ENCODE measurements at places on chromosomes 12 and 14.
A peak's percentile ranks its signal among the peaks of the same experiment; 100 is the strongest.

DNA sequence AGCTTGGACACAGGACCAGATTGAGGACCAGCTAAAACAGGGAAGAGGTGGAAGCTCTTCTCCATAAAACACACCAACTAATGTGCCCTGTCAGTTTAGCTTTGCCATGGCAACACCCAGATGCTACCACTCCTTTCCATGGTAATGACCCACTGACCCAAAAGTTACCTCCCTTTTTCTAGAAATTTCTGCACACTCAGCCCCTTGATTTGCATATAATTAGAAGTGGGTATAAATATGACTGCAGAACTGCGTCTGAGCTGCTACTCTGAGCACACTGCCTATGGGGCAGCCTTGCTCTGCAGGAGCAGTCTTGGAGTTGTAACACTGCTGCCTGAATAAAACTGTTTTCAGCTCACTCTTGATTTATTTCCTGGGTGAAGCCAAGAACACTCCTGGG is 3.2 kb upstream of the TDG start:
- no peak for DNase-seq

DNA sequence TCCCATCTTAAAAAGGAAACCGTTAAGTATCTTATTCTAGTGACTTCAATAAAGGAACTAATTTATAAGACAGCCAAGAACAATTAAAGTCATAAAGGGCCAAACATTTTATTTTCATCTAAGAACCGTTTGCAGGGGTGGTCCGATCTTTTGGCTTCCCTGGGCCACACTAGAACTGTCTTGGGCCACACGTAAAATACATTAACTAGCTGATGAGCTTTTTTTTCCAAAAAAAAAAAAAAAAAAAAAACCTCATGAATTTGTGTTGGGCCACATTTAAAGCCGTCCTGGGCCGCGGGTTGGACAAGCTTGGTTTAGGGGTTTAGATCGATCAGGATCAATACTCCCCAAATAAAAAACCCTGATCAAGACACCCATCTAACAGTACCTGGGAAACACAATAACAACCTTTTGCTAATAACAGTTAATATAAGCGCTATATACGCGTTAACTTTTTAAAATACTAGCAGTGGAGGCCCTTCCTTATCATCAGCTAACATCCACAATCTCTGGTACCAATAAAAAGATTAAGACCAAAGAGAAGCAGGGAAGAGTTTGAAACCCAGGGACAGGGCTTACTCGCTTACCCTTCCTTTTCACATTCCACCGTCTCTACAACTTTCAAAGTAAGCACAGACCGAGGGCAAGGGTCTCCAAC is 1.1 kb downstream of the NAP1L1 start:
- DNase-seq: no peak

- DNase-seq: no peak
Measured at GRCh38 chr12:90152897-90153624, 444.4 kb upstream of the ATP2B1 start.

GRCh38 chr14:64987438-64987767 is 708 bp downstream of the FNTB start:
- no peak for DNase-seq

- no peak for DNase-seq
Measured at GRCh38 chr12:91361864-91362263, 179.2 kb upstream of the DCN start.

DNA sequence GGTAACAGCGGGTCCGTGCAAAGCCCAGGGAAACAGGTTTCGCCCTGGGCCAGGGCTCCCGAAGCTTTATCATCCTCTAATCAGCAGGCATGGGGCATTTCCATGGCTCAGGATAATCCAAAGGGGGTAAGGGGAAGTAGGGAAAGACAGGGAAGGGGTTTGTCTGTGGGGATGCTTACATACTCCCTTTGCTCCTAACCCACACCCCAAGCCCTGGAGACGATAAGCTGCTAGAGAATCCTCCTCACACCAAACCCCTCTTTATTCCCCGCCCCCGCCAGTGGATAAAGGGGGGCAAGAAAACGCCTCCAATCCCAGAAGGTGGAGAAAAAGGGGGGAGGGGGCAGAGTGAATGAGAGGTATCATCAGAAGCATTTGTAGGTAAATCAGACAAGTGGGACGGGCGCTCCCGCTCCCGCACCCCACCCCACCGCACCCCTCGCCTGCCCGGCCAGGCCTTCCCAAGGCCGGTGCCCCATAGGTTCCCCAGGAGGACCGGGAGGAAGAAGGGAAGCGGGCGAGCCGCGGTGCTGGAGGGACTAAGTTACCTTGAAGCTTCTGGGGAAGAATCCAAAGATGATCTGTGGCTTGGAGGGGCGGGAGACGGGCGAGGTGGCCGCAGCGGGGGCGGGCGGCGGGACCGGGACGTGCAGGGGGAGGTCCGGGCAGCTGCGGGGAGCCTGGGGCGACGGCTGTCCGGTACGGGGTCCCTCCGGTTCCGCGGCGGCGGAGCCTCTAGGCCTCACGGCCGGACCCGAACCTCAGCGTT is 762 bp downstream of the PPP2R5E start:
- peak; percentile 3 for DNase-seq

DNA sequence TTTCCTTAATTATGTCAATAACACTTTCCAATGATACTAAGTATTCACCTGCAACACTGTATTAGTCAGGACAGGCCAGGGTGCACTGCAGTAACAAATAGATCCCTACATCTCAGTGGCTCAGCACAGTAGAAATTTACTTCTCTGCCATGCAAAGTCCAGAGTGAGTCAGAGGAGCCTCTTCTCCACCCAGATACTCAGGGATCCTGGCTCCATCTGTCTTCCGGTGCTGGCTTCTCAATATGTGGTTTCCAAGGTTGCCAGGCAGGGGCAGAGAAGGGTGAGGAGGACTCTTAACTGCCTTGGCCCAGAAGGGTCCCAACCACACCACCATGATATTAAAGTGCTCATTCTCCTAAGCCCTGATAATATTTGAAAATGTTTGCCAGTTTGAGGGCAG is 47.8 kb downstream of the ADGRD1 start:
- no peak for DNase-seq

DNA sequence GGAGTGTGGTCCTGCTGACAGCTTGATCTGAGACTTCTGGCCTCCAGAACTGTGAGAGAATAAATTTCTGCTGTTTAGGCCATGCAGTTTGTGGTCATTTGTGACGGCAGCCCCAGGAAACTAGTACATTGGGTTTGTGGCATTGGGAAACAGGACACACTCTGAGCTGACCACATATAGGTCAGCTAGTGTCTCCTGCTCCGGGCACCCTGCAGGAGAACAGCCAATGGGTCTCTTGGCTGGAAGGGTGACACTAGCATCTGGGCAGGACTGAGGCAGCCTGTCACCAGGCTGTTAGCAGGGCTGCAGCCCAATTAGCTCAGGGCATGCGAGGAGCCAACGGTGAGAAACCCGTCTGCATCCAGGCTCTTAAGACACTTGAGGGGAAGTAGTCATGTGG is 83.2 kb downstream of the PITPNM2 start:
- DNase-seq: no peak

- DNase-seq: no peak
Measured at GRCh38 chr14:24194186-24194872, 912 bp downstream of the TM9SF1 start.

DNA sequence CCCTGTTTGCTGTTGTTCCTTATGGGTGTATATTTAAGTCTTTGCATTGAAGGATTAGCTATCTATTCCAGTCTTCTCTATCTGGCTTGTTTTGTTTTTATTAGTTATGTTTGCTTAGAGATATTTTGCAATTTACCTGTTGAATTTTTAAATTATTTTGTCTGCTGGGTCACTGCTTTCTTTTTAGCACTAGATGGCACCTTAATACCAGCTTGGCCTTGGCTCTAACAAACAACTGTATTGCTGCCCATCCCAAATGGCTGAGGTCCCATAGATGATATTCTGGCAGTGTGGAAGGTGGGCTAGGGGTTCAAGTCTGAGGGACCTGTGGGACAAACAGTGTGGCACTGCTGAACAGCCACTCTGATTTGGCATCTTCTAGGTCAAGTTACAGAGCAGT is 144.0 kb upstream of the FBXO33 start:
- DNase-seq: no peak

GRCh38 chr12:98819821-98820404 is 174.8 kb downstream of the APAF1 start:
- no peak for DNase-seq

GRCh38 chr12:89464974-89465592 is 59.5 kb downstream of the GALNT4 start:
- no peak for DNase-seq

DNA sequence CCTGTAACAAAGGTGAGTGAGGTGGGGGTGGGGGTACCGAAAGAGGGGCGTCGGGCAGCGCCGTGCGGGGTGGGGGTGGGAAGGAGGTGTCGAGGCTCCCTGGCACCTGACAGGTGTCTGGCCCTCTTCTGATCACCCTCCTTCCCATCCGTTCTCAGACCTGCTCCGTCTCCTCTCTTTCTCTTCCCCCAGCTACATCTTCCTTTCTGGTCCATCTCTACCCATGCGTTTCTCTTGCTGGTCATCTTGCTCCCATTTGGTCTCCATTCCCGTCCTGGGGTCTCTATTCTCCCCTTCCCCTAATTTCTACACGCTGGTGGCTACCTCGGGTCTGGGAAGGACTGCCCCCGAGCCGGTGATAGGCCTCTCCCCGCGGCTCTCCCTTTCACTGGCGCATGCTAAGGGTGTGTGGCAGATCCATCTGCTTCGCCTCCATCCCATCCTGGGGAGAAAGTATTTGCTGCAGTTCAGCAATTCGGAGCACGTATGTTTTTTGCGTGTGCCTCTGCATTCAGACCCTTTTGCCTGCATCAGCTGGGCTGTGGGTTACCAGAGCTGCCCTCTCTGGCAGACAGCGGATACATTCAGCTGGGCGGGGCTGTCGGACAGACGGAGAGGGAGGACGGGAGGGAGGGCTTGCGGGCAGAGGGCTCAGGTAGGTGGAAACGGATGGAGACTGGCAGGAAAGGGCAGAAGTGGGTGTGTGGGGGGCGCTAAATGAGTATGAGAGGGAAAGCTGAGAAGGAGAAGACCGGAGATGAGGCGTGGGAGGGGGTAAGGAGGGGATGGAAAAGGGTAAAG is 730 bp downstream of the CLSTN3 start:
- DNase-seq: peak; percentile 48

GRCh38 chr14:89386212-89386886 is 30.7 kb downstream of the FOXN3 start:
- no peak for DNase-seq

DNA sequence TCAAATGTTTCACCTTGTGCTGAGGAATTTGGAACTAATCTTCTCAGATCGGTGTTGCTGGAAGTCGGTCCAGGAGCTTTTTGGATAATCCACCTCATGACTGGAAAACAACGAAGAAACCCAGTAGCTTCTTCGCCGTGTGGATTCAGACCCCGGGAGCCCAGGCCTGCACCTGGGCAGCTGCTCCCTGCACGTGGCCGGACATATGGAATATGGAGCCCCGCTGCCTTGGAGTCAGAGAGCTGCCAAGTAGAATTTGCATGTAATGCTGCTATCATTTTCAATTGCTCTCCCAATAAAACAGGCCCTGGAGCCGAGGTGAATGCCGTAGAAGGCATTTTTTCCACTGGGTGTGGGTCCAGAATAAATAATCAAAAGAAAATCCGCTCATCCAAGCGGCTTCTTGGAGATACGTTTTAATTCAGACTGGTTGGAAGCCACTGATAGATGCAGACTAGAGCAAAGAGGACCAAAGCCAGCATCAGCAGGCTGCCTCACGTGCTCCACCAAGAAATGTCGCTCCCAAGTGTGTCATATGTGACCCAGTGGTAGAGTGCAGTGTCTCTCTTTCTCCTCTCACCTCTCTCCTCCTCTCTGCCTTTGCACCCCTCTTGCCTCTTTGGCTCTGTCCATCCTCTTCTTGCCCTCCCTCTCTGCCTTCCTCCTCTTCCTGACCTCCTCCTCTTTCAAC is 115.3 kb downstream of the ZNF664 start:
- no peak for DNase-seq

DNA sequence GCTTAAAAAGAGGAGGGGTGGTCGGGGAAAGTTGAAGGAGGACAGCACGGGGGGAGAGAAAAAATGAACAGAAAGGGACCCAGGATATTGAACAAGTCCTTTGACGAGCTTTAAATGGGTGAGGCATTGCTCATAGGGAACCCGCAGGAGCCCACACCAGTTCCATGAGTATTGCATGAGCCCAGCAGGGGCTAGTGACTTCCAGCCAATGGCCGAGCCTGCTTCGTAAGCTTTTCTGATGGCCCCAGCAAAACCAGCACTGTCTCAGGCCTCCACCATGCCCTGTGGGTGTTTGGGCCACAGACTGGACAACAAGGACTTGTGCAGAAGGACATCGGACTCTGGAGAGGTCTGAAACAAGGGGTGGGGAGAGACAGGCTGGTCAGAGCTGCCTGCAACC is 109.5 kb downstream of the ZFP36L1 start:
- DNase-seq: no peak

- no peak for DNase-seq
Measured at GRCh38 chr12:12087693-12088034, 16.9 kb downstream of the BCL2L14 start.

- DNase-seq: no peak
Measured at GRCh38 chr12:56084958-56085543, 5.1 kb downstream of the ERBB3 start.

- no peak for DNase-seq
Measured at GRCh38 chr12:20345866-20346265, 22.5 kb upstream of the PDE3A start.

DNA sequence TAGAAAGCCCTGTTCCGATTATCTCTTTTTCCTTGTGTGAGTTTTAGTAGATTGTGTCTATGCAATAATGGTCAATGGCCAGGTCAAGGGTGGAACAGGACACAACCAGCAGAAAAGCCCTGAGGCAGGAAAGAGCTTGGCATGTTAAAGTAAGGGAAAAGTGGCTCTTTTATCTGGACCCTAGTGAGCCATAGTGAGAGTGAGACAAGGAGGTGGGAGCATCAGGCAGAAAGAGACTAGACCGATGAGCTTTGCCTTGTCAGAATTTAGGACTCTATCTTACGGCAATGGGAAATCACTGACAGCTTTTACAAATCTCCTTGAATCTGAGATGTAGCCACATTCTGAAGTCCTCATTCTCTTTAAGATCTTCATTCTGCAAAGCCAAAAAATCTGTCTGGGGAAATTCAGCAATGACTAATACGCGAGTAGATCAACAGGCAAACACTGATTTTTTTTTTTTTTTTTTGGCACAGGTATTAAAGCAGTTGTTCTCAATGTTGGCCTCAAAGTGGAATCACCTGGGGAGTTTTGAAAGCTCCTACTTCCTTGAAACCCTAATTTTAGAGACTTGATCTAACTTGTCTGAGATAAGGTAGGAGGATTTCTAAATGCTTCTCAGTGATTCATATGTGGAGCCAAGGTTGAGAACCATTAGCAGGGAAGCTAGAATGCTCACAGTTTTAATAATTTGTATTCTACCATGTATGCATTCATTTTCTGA is 33.9 kb downstream of the TMEM19 start:
- DNase-seq: no peak

- DNase-seq: no peak
Measured at GRCh38 chr12:9381619-9382018, 173.4 kb upstream of the PZP start.

DNA sequence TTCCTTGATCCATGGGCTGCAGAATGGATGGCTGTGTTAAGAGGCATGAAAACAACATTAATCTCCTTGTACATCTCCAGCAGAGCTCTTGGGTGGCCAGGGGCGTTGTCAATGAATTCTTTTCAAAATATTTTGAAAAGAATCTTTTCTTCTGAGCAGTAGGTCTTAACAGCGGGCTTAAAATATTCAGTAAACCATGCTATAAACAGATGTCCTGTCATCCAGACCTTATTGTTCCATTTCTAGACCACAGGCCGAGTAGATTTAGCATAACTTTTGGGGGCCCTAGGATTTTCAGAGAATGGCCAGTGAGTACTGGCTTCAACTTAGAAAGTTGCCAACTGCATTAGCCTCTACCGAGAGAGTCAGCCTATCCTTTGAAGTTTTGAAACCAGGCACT is 130.2 kb downstream of the RAD51B start:
- DNase-seq: no peak
